ENCODE measurements at places on chromosomes 1 and 21.
A peak's percentile ranks its signal among the peaks of the same experiment; 100 is the strongest.

- no peak for DNase-seq
Measured at GRCh38 chr1:165717918-165718515, 19.7 kb upstream of the ALDH9A1 start.

GRCh38 chr1:200415227-200415626 lies 5.4 kb upstream of the ZNF281 start:
- DNase-seq: no peak

- DNase-seq: peak; percentile 21
Measured at GRCh38 chr1:45769261-45769932, 18.9 kb upstream of the IPP start.

GRCh38 chr1:186513526-186513925 lies 52.6 kb upstream of the PDC start:
- no peak for DNase-seq
